ENCODE measurements at places on chromosomes 7 and 10.

DNA sequence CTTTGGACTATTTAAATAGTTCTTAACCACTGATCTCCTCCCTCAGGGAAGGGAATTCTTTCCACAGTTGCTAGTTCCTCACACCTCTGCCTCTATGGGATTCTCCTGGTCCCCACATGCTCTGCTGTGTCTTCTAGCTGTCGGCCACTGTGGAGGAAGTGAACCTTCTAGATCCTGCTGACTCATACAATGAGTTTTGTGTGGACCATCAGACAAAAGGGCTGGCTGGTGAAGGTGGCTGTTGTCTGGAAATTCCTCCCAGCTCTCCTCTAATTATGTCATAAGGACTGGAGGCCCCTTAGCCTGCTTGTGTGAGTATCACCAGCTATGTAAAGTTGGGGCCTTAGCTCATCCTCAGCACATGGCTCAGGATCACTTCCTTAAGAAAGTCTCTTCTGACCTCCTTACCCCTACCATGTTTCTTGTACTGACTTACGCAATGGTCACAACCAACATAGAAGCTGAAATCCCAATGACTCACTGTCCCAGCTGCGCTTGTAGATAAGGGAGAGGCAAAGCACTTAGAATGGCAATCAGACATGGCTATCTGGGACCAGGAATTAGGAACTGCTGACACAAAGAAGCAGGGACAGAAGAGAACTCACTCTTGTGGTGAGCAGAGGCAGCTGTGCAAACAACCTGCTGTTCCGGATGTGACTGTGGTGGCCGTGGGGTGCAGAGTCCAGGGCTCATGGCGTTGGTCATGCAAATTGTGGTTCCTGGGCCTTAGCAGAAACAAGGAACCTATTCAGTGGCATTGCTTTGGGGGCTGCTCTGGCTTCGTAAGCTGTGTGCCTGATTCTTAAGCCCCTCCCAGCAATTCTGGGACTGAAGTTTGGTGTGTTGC lies 2.5 kb upstream of the MACC1 start:
- no peak for DNase-seq

GRCh38 chr10:86149257-86149656 lies 217.3 kb downstream of the GRID1 start:
- DNase-seq: no peak

- no peak for DNase-seq
These were observed 73.9 kb downstream of the C10orf90 start for GRCh38 chr10:126596472-126597016.

DNA sequence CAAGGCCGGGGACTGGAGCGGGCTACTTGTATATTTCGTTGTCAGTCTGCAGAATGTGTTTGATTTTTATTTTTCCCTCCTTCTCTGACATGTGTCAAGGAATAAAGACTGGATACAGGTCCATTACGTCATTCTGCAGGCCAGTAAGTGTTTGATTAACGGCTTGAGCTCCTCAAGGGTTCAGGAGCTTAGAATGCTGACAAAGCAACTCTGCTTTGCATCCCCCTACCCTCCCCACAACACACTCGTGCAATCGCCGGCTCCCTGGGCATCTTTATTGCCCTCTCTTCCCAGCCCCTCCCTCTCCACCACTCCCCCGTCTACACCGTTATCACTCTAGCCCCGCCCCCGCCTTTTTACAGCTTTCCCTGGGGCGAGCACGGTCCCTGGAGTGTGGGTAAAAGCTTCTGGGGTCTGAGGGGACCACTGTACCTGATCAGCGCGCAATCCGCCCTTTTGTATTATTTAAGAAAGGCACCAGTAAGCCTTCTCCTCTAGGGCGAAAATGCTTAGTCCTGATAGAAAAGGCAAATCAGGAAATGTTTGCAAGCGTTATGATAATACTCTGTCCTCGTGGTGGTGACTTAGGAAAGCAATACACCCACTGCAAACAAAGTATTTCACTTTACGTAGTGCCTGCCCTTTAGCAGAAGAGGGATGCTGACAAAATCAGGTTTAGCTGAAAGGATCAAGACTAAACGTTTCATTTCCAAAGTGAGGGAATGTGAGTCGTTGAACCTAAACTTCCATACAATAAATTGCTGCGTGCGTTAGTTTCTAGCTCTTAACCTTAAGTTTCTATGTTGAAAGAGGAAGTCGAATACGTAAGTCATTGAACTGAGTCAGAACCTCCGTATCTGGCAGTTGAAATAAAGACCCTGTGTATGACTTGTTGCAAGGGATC lies 1.4 kb upstream of the CREB5 start:
- DNase-seq: peak; percentile 14

- DNase-seq: peak; percentile 53
These were observed 155.7 kb upstream of the FGFR2 start for GRCh38 chr10:121753726-121754476.

DNA sequence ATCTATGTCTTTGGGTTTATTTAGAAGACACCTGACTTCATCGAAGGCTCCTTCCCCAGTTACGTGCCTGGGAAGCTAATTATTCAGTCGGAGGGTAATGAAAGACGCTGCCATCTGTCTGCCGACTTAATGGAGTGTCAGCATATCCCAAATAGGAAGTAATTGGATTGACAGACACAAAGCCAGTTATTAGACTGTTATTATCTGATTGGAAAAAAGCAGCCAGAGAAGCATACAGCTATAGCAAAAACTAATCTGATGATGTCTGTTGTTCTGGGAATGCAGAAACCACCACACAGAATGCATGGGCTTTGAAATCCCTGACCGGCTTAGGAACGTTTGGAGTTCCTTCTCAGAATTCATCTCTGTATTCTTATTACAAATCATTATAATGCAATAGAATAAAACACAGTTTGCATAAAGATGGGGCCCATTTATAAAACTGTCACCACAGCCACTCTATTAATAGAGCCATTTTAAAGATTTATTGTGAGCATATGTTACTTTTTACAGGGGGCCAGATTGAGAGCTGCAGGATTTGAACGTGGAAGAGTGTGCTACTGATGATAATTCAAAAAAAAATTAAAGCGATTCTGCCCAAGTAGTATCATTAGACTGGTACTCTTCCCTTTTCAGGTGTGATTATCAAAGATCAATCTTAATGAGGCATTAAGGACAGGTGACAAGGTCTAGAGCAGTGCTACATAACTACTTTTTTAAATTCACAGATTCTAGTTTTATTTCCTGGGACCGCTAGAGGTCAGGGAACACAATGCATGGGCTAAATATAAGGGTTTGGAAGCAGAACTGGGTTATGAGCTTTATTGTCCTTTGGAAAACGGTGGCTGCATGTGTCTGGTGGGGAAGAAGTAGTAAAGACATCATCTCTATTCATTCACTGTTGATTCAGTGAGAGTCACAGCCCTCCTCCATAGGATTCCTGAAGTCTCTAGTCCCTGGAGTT lies 330.1 kb upstream of the LRGUK start:
- DNase-seq: no peak

GRCh38 chr7:139825666-139826290 lies 3.3 kb upstream of the TBXAS1 start:
- peak; percentile 17 for DNase-seq

GRCh38 chr10:75606203-75606779 lies 174.9 kb downstream of the LRMDA start:
- DNase-seq: no peak

- no peak for DNase-seq
These were observed 580 bp downstream of the MRPS16 start for GRCh38 chr10:73251683-73252444.

DNA sequence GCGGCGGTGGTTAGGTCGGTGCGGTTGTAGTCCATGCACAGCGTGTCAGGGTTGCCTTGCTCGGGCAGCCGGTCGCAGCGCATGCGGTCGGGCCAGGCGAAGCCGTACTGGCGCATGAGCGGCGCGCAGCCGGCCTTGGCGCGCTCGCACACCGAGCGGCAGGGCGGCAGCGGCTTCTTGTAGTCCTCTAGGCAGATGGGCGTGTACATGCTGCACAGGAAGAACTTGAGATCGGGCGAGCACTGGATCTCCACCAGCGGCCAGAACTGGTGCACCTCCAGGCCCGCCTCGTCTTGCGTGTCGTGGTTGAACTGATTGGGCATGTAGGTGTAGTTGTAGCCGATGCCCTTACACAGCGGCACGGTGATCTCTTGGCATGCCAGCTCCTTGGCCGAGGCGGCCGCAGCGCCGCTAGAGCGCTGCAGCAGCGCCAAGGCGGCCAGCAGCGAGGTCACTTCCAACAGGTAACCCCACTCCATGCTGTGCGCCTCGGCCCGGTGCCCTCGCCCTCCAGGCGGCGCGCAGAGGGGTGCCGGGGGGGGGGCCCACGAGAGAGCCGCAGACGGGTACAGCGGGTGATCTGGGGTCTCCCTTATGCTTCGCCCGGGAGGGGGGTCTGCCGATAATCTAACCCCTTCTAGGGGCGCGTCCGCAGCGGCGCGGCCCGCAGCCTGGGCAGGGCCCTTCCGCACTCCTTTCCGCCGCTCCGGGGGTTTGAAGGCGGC lies 983 bp downstream of the FZD8 start:
- peak; percentile 55 for DNase-seq

DNA sequence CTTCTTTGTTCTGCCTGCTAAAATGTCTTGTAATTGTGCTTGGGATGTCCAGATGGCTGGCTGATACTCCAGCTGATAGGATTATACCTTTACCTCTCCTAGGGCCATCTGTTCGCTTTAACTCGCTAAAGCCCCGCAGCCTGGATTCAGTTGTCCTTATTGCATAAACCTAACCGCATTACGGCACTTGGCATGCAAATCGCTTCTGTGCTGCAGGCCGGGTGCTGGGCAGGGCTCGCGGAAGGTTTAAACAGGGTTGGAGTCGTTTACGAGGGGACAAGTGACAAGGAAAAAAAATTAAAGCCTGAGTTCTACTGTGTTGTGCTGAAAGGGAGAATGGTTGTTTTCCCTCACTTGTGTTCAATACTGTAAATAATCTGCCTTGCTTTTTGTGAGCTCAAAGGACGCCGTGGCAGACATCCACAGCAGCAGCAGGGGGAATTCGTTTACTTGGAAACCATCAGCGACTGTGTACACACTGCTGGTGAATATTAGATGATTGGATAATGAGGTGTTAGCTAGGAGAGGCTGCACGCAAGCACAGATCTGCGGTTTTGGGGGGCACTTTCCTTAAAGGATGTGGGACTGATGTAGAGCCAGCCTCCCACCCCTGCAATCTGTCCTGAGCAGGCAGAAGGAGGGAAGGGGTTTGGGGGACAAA lies 93.0 kb downstream of the EBF3 start:
- DNase-seq: no peak

GRCh38 chr7:148630078-148630477 lies 39.5 kb downstream of the C7orf33 start:
- no peak for DNase-seq

DNA sequence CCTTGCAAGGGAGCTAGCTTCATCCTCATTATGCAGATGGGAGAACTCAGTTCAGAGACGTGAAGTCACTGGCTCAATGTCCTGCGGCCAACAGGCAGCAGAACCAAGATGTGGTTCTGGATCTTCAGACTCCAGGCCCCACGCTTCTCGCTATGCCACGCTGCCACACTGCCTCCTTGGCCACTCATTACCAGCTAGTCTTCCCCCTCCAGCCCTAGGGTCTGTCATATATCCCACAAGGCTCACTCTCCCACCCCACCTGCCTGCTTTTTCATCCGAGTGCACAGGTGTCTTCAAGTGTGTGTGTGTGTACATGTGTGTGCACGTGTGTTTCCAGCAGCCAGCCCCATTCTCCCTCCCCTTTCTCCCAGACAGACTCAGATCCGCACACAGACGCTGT lies 53.4 kb downstream of the DENND2A start:
- no peak for DNase-seq

- DNase-seq: no peak
These were observed 8.4 kb downstream of the LHPP start for GRCh38 chr10:124469956-124470484.

DNA sequence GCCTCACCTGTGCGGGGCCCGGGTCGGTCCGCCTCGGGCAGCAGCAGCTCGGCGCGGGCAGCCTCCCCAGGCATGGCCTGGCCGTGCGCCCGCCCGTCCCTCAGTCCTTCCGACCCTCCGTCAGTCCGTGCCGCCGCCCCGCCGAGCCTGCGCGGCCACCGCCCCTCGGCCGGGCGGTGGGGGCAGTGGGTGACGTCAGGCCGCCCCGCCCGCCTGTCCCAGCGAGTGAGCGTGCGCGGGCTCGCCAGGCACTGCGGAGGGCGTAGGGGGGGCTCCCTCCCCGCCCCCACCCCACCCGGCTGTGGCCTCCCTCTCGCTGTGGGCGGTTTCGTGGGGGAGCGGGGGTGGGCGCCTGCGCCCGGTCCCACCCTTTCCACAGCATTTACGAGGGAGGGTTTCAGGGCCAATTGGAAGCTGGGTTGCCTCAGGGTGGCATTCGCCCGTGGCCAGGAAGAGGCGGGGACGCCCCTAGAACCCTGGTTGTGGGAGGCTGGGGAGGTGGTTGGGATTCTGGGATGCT lies at the start of gene NACAD:
TSS of gene NACAD (minus strand) at position 149 of the 520 bp plus-strand sequence. CDS start at position 74, 75 bp downstream.
- peak; percentile 1 for DNase-seq

DNA sequence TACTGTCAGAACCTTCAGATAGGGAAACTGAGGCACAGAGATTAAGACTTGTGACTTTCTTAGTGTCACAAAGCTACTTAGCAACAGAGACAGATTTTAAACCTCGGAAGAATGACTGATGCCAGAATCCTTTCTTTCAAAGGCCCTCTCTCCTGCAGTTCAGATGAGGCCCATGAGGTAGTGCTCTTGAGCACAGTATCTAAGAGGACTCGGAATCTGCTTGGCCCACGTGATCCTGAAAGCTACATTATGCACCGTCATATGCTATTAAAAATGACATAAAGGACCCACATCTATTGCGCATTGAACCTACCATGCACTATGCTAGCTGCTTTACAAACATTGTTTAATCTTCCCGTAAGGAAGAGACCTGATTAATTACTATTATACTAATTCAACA lies 355.9 kb downstream of the SFMBT2 start:
- DNase-seq: no peak

GRCh38 chr10:90319188-90319914 lies 538.5 kb downstream of the HTR7 start:
- DNase-seq: peak; percentile 23

GRCh38 chr7:112283382-112283910 lies 77.0 kb downstream of the ZNF277 start:
- DNase-seq: no peak

DNA sequence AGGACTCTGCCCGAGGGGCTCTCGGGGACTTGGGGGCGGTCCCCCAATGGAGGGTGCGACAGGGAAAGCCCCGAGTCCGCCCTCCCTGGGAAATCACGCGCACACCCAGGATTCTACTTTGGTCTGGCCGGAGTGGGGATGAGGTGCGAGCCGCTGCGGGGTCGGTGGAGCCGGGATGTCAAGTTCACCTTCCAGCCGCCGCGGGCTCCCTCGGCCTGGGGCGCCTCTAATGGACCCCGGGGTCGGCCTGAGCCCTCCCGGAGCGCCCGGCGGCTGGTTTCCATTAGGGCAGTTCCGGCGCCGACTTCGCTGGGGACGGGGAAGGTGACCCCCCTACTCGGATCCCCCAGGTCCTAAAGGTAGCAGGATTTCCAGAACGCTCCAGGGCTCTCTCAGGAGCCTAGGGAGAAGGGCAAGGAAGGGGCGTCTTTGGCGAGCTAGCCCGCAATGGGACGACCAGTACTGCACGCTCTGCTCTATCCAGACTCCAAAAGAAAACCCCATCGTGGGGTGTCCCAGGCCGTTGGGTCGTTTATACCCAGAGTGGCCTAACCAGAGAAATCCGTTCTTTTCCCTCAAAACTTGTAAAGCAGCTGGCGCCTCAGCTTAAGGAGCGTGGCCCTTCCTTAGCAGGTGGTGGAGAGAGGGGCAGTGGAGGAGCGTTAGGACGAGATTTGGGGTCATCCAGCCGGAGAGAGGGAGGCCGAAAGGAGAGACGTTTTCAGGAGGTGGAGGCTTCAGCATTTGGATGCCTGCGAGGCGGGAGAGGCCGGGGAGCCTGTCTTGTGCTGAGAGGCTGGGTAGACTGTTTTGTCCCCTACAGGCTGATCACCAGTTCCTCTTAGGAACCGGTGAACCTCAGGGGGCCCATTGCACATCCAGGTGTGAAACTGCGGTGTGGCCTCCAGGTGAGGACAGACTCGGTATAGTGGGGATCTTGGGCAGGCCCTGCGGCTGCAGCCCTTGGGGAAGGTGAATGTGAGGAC lies 860 bp upstream of the WDR86 start:
- no peak for DNase-seq

Measured in amniotic stem cell (primary cell).